ENCODE measurements at places on chromosomes 6 and 20. TPM values are rescaled to one million over a fixed set of nuclear protein-coding genes. Genes with fewer than 3 reads are reported as not detected.

DNA sequence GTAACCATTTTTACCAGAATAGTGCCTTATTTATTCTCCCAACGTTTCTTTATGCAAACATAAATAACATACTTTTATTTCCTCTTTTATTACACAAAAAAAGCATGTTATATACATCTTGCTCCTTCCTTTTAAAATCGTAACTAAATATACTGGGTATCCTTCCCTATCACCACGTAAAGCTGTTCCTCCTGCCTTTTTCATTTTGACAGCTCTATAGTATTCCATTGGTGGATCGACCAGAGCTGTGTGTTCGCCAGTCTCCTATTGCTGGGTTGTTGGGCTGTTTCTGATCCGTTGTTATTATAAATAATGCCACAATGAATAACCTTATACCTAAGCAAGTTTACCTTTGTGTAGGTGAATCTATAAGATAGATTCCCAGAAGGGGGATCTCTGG lies 46.9 kb upstream of the DDR1 start:
- H3K4me3 ChIP-seq = no peak overlapping the region
- H3K4me1 ChIP-seq = peaks cover 13% of the 10 kb centered on the region
- no peaks in the 10 kb centered on the region for H3K27me3 ChIP-seq
- no peaks in the 10 kb centered on the region for H3K36me3 ChIP-seq

GRCh38 chr6:32968093-32968866 lies at the start of gene BRD2:
TSS of gene BRD2 (plus strand) at chr6:32968594. CDS start at chr6:32972899, 4,305 bp downstream.
- H3K27ac ChIP-seq = peak within 1 kb of the TSS; percentile 100
- peak; percentile 86 for DNase-seq
- H3K27me3 ChIP-seq = no peaks in the 10 kb centered on the region
- peaks cover 26% of the 10 kb centered on the region for H3K4me1 ChIP-seq
- peak within 1 kb of the TSS; percentile 100 for H3K4me3 ChIP-seq

GRCh38 chr20:37540001-37540400 lies 12.3 kb upstream of the BLCAP start:
- no peak overlapping the region for H3K27ac ChIP-seq
- no peak overlapping the region for H3K4me3 ChIP-seq
- H3K27me3 ChIP-seq = no peaks in the 10 kb centered on the region

DNA sequence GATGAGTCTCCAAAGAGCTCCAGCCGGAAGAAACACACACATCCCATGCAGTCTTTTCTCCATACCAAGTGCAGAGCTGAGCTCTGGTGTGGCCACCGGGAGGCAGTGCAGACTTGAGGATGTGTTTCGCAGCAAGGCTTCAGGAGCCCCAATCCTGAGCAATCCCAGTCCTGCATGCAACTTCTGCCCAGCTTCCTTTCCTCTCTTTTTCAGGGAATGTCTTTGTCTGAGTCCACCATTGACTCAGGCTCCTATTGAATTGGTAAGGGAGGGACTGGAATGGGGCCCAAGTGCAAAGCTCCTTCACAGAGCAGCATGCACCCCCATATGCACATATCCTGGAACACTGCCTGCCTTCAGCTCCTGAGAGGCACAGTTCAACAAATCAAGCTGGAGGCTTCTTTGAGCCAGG lies 50.5 kb upstream of the ASIP start:
- no peak overlapping the region for H3K4me3 ChIP-seq
- H3K36me3 ChIP-seq = no peaks in the 10 kb centered on the region
- H3K4me1 ChIP-seq = no peaks in the 10 kb centered on the region
- peak; percentile 38 for DNase-seq
- peaks cover 15% of the 10 kb centered on the region for H3K27me3 ChIP-seq

- DNase-seq = no peak
- H3K4me1 ChIP-seq = no peaks in the 10 kb centered on the region
- H3K27me3 ChIP-seq = peaks cover 4% of the 10 kb centered on the region
- H3K27ac ChIP-seq = no peak overlapping the region
Observed at GRCh38 chr6:36800223-36801076, 38.8 kb downstream of the CPNE5 start.

- no peak for DNase-seq
- no peaks in the 10 kb centered on the region for H3K4me1 ChIP-seq
- H3K27ac ChIP-seq = no peak overlapping the region
- no peak overlapping the region for H3K4me3 ChIP-seq
Observed at GRCh38 chr6:168377484-168377855, 57.9 kb upstream of the DACT2 start.

GRCh38 chr6:63140114-63140513 lies 71.2 kb upstream of the FKBP1C start:
- no peaks in the 10 kb centered on the region for H3K27me3 ChIP-seq
- no peak overlapping the region for H3K27ac ChIP-seq

DNA sequence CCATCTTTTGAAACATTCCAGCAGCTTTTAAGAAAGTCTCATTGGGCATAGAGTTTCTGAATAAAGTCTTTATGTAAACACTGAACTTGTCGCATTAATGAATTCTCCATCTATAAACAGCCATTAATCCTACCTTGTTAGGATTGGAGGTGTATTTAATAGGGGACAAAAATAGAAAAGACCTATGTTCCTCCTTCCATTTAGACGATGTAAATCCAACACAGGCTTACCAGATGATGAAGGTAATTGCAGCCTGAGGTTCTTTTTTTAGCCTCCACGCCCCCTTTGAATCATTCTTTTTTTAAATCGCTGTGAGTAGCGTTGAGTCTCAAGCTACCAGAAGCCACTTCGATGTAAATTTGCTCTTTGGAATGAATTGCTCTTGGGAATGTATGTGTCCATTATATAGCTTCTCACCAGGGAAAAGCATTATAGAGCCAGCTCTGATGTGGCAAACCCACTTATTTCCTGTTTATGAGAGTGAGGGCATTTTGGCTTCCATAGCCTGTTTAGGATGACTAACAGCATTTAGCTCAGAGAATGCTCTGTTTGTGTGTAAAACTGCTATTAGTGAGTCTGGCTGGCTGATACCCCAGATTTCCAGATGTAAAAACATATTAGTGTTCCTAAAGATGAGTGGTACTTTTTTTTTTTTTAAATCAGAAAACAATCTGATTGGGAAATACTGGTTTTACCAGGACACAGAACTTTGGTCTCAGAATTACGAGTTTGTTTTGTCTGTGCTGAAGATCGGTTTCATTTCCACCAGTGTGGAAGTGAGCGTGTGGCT lies 74.9 kb upstream of the CLDN20 start:
- peaks cover 59% of the 10 kb centered on the region for H3K4me1 ChIP-seq
- peak overlapping the region; percentile 96 for H3K27ac ChIP-seq
- no peak for DNase-seq

DNA sequence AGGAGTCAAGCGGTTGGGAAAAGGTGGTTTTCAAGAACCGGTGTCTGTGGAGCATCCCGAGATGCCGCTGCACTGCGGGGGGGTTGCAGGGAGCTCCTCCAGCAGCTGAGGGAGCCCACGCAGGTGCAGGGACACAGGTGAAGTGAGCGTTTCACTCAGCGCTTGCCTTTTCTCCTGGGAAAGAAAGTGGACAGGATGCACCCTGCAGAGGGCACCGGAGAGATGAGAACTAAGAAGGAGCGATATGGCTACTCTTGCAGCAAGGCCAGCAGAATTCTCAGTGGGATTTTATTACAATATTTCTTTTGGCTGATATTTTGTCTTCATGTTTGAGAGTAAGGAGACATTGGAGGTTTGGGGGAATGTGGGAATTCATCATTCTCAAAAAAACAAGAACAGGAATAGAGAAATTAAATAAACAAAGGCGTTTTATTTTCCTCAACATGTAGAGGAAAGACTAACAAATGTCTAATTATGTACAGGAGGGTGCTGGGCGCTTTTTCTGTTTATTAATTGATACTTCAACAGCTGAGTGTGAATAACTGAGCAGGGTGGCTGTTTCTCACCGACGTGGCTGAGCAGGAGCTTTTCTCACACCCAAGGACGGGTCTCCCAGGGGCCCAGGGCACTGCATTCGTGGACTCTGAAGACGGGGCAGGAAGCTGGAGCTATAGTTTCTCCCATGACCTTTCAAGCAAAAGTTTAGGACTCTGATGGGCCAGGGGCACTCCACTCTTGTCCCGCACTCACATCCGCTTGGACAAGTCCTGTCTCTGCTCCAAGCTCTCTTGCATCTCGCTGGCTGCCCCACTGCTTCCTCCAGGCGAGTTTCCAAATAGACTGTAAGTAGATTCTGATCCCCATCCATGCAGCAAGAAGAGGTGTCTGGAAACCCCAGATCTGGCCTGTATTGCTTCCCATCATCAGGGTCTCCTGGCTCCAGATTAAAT lies 176.1 kb downstream of the SMOC2 start:
- H3K36me3 ChIP-seq = no peaks in the 10 kb centered on the region
- H3K4me1 ChIP-seq = no peaks in the 10 kb centered on the region
- no peak for DNase-seq

The TBXT gene
- not detected for total RNA-seq

The RIPPLY2 gene
- 6.5 TPM for total RNA-seq

The TMEM200A gene
- 0.10 TPM for total RNA-seq

The FAM209B gene
- total RNA-seq = not detected

The LY6G6D gene
- not detected for total RNA-seq

The FABP7 gene
- not detected for total RNA-seq

The IRF4 gene
- total RNA-seq = 0.72 TPM
